8988T (cell line): ENCODE measurements at places on chromosomes 7 and 10.

DNA sequence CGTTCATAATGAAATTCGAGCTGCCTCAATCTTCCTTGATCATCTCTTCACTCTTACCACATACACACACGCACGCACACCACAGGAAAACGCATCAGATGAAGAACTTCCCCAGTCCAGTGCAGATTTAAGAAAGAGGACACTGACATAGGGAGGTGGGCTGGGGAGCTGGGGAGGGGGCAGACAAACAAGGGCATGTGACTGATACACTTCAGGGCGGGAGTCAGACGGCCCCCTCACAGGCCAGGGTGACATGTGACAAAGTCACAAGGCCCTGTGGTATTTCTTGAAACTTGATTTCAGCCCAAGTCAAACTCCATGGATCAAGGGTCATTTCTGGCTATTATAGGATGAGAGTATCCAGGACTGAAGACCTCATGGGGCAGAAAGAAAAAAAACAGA, 82.6 kb downstream of the KCNMA1 start:
- DNase-seq, result no peak

- DNase-seq, result no peak
Measured at GRCh38 chr10:58746474-58747185, 234.0 kb downstream of the BICC1 start.

DNA sequence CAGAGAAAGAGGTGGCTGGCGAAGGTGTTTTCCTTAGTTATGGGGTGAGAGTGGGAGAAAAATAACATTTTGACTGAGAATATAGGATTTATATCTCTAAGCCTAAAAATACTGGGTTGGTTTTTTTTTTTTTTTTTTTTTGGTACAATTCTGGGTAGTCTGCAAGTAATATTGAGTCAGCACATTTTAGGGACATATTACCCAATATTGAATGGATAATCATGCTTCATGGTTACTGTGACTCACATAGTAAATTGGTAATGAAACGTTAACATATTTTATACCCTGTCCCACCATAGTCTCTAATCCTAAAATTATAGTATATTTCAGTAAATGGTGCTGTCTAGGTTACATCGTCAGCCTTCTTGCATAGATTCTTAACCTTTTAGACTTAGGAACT, 91.4 kb downstream of the TPST1 start:
- DNase-seq, result no peak

GRCh38 chr10:12504628-12505027, 155.3 kb downstream of the CAMK1D start:
- no peak for DNase-seq

DNA sequence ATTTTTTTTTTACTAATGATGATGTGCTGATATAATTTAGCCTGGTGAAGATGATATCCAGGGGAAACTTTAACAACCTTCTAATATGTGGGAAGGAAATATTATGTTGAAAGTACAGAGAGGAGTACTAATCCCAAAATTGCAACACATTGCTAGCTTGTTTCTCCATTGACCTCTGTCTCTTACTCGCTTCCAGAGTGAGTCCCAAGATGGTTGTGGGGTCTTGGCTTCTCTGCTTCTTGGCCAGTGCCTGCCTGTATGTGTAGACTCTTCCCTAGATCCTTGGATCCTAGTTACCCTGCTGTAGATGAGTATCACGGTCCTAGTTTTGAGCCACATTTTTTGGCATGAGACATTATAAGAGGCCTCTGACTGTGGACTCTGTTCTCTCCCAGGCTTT, 17.5 kb downstream of the BMPER start:
- DNase-seq, result no peak

DNA sequence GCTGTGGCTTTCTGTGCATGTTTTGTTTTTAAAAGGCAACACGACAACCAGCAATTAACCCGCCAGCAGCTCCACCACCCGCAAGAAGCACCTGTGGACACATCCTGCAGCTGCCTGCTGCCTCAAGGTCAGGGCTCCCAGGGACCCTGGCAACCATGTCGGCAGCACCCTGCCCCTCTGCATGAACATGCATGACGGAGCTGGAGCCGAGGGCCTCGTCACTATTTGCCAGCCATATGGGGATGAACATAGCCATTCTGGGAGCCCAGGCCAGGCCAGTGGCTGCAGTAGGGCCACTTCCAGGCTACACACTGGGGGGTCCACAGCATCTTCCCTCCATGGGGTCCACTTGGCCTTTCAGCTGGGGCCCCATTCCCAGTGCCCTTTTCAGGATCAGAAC, 52.9 kb downstream of the CAMK2B start:
- no peak for DNase-seq

DNA sequence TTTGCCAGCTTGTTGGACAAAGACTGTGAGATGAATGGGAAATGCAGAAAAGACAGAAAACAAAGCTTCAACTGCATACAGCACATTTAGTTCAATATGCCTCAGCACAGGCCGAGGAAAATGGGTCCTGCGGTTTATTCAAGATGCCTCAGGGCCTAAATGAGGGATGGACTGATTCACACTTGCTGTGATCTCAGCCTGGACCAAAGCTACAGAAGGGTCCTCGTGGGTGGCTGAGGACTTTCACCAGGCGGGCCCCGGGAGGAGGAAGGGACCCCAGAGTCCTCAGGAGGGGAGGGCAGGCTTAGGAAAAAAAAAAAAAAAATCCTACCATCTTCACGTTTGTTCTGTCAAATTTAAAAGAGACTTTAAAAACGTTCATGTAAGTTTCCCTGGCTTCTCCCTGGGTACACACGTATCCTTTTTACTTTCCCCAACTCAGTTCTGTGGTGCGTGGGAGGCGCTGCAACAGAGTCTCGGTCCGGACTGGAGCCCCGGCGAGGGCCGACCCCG, 624 bp upstream of the ZNF783 start:
- DNase-seq, result no peak

DNA sequence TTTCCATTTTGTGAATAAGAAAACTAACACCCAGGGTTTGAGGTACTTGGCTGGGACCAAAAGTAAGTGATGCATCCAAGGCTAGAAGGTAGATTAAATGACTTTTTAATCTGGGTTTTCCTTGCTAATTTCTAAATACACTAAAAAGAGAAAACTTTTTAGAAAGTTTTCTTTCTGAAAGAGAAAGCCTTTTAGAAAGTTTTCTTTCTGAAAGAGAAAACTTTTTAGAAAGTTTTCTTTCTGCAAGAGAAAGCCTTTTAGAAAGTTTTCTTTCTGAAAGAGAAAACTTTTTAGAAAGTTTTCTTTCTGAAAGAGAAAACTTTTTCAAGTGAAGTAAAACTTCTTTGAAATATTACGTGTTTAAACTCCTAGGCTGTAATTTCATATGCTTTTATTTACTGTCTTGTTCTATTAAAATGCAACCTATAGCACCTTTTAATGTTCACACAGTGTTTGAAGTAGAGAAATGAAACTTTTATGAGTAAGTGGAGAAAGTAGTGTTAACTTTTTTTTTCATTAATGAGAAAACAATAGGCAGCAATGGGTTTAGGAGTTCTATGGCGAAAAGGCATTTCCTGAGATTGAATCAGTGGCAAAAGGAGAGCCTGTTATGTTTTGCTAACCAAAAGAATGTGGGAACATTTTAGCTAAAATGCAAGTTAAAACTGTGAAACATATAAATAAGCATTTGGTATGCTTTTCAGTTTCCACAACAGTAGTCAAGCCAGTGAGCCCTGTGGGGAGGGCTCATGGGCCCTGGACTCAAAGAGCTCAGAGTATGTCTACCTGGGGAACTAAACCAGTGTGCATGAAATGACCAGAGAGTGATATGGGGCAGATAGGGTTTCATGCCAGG, 103.7 kb downstream of the RBM20 start:
- no peak for DNase-seq
